ENCODE measurements at places on chromosomes 11 and 22. TPM values are rescaled to one million over a fixed set of nuclear protein-coding genes. Genes with fewer than 3 reads are reported as not detected.

GRCh38 chr22:27443306-27443705, 358.2 kb downstream of the MN1 start:
- ATAC-seq, result no peak

GRCh38 chr11:95267601-95268213, 36.7 kb upstream of the SESN3 start:
- ATAC-seq, result no peak

The MRGPRX1 gene
- not detected for total RNA-seq

- peak; percentile 88 for ATAC-seq
Observed at GRCh38 chr22:23225724-23226496, 45.6 kb downstream of the BCR start.

DNA sequence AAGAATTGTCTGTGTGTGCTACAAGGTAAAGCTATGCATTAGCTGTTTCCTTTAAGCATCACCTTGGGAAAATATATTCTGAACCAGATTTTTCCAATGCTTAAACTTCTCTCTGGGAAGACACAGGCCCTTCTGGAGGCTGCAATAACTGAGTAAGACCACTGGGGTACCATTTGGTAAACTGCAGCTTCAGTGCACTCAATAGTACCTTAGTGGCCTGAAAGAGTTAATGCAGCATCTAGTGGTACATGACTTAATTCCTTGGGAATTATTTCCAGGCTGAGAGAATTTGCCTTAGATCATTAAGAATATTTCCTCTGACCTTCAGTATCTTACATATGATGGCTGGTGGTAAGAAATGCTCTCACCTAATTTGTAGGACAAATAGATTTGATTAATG, 727.4 kb downstream of the DLG2 start:
- ATAC-seq, result no peak

- ATAC-seq, result no peak
Observed at GRCh38 chr22:20221421-20222340, 46.4 kb downstream of the RTN4R start.

- peak; percentile 86 for ATAC-seq
Observed at GRCh38 chr22:46007003-46007847, 30.3 kb upstream of the WNT7B start.

- ATAC-seq, result no peak
Observed at GRCh38 chr11:44277196-44278090, 32.5 kb downstream of the ALX4 start.

DNA sequence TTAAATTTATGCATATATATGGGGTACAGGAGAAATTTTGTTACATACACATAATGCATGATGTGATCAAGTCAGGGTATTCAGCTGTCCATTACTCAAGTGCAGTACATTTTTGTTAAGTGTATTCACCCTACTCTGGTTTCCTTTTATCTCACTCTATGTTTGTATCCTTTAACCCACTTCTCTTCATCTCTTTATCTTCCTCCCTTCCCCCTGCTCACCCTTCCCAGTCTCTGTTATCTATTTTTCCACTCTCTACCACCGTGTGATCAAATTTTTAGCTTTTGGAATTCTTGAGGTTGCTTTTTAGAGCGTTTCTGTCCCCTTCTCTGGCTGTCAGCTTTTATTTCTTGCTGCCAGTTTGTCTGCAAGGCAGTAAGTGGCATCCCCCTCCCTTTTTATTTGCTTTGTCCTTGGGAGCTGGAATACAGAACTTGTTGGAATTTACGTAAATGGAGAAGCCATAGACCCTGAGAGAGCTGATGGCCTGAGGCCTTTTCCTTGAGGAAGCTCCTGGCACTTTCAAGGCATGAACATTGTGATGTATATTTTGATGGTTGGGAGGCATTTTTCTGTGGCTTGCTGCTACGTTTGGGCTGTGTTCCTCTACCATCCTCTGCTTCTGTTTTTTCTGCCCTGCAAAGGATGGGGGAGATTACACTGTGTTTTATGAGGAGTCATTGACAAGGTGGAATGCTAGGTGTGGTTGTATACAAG, 148.6 kb downstream of the LDLRAD3 start:
- ATAC-seq, result no peak

The OSM gene
- total RNA-seq, result 0.28 TPM

The NR1H3 gene
- 5.8 TPM for total RNA-seq

- ATAC-seq, result no peak
Observed at GRCh38 chr11:45345491-45345890, 59.4 kb upstream of the SYT13 start.

The OR5P2 gene
- total RNA-seq, result not detected

GRCh38 chr11:122126024-122126688, 10.1 kb upstream of the BLID start:
- ATAC-seq, result no peak

The DTX4 gene
- 3.3 TPM for total RNA-seq

The SLC6A5 gene
- not detected for total RNA-seq

DNA sequence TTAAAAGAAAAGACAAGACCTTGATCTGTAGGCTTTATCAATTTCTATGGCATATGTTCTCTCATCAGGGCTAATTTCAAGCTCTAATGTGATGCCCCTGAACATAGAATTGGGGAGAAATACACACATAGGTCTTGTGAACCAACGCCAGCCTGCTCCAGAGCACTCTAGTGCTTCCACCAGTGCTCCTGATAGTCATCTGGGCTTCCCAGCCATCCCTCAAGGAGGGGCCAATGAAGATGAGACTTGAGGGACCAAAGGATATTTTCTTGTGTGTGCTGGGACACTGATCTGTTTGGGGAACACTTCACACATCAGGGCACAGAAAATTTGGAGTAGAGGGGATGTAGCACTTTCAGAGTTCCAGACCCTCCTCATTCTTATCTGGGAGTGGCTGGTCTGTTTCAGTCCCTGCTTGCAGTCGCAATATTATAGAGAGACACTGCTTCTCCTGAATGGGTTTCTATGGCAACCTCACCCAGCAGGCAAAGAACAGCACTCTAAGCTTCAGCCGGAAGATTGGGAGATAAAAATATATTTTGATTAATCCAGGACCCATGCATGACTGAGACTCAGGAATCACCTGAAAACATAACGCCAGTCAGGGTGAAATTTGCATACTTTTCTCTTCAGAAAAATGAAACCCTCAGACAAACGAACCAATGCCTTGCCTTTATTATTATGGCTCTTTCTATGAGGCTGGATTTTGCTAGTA, 28.4 kb upstream of the SCN3B start:
- no peak for ATAC-seq

The DPAGT1 gene
- total RNA-seq, result 36.3 TPM

DNA sequence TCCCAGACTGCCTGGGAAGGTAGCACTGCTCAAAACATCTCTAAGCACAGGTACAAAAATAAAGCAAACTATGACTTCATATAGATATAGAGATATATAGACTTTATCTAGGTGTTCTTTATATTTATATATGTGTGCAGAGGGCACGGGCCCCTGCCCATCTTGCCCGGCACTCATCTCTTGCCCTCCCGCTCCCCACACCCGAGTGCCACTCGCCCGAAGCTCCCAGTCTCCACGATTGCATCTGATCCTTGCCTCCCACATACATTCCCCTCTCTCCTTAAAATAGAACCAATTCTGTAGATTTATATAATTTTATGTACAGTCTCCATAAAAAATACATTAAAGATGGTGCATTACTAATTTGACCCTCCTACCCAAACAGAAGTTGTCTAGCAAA, 55.5 kb downstream of the IGSF9B start:
- no peak for ATAC-seq

GRCh38 chr11:78654866-78655265, 80.2 kb upstream of the NARS2 start:
- ATAC-seq, result no peak

DNA sequence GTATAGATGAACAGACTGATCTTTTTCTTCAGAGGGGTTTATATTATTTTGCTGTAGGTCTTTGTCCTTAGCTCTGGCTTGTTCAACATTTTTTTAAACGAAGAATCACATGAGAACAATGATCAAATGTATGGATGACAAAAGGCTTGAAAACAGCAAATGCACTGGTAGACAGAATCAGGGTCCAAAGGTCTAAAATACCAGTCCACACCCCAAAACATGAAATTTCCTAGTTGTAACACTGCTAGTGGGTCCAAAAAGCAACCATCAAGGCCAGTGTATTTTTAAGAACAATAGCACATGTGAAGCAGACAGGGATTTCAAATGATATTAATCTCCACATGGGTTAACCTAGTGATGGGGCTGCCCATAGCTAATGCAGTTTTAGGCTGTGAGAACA, 162.0 kb downstream of the SWAP70 start:
- no peak for ATAC-seq

DNA sequence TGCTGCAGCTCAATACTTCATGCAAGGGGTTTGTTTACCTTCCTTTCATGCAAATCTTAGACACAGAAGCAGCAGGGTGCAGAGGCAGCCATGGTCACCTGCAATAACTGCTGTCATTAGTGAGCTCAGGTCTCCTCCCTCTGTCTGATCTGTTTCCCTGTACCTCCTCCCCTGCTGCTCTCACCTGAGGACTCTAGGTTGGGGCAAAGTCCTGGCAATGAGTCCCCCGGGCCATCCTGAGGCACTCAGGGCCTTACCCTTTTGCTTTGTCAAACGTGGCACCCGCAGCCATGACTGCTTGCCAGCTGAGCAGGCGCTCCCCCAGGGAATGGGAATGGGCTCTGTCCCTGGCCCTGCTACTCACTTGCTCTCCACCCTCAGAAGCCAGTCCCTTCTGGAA, 3.9 kb downstream of the LRRC10B start:
- ATAC-seq, result no peak

DNA sequence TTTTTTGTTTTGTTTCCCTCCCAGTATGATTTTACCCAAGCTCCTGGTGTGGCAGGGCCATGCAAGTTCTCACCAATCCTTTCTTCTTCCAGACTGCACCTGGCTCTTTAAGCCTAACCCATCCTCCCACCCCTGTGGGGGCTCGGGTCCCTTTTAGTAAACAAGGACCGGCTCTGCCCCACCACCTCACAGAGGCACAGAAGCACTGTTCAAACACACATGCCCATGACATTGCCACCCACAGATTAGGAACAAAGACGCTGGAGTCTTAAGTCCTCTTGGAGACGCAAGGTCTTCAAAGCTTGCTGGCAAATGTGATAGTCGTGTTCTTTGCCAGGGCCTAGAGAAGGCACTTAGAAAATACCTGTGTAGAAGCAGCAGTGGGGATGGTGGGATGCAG, 18.9 kb downstream of the UQCR10 start:
- ATAC-seq, result no peak

DNA sequence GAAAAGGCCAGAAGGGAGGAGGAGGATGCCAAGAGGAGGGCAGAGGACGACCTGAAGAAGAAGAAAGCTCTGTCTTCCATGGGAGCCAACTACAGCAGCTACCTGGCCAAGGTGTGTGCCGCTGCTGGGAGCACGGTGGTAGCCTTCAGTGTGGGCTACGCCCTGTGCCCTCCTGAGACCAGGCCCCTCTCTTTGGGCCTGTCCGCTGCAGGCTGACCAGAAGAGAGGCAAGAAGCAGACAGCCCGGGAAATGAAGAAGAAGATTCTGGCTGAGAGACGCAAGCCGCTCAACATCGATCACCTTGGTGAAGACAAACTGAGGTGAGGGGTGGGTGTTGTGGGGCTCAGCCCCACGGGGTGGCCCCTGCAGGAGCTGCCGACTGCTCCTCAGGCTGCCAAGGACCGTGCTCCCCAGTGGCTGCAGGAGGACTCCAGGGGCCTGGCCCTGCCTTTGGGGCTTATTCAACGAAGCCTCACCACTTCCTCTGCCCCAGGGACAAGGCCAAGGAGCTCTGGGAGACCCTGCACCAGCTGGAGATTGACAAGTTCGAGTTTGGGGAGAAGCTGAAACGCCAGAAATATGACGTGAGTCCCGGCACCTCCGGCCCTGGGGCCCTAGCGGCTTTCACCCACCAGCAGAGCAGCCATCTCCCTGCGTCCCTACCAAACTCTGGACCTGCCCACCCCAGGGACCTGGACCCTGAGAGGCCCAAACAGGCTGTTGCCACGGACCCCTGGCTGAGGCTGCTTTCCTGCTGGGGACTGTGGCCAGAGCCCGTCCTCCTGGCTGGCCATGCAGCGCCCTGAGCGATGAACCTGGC, 12.6 kb upstream of the MRPL23 start:
- no peak for ATAC-seq

The IGSF22 gene
- total RNA-seq, result not detected

The PGA5 gene
- not detected for total RNA-seq

DNA sequence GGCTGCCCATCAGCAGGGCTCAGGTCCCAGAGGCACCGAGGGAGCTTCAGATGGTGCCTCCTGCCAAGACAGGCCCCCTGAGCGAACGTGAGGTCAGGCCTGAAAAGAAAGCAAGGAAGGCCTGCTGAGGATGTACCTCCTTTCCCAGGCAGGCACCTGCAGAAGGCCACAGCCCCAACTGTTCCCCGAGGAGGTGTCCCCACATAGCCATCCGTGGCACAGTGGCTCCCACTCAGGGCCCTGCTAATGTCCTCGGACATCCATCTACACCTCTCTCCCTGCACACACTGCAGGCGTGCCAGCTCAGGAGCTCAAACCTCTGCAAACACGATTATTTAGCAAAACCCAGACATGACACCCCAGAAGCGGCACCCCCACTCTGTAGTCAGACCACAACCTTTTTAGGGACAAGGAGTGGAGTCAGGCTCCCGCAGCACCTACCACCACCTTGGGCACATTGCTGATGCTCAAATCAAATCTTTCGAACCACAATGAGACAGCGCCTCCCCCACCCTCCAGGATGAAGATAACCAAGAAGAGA, 36.9 kb downstream of the SHANK2 start:
- no peak for ATAC-seq

DNA sequence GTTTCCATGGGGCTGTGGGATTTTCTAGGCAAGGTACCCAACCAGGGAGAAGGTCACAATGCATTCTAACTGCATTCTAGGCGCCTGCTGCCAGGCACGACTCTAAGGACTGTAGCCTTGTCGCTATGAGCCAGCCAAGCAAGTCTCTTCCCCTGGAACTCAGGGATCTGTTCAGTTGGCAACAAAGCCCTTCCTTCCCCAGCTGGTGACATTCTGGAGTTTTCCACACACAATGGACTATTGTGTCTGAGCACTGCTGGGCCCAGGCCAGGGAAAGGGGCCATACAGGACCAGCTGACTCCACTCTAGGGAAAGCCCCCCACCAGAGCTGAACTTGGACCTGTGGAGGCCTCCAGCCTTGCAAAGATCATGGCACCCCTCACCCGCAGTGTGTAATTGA, 116.8 kb downstream of the RRAS2 start:
- ATAC-seq, result no peak

GRCh38 chr11:124887667-124888013, 10.0 kb downstream of the ROBO4 start:
- no peak for ATAC-seq

Data from esophagus mucosa (tissue), 1 donor.